ENCODE measurements at places on chromosomes 1 and 21.
A peak's percentile ranks its signal among the peaks of the same experiment; 100 is the strongest.

GRCh38 chr1:230578616-230579015 is 63.7 kb upstream of the COG2 start:
- no peak overlapping the region for H3K4me3 ChIP-seq
- H3K4me1 ChIP-seq = no peaks in the 10 kb centered on the region
- no peak overlapping the region for H3K27ac ChIP-seq
- no peak for DNase-seq
- no peaks in the 10 kb centered on the region for H3K36me3 ChIP-seq

- H3K4me3 ChIP-seq = no peak overlapping the region
- DNase-seq = no peak
- H3K4me1 ChIP-seq = no peaks in the 10 kb centered on the region
- H3K27me3 ChIP-seq = peaks cover 4% of the 10 kb centered on the region
Measured at GRCh38 chr1:176799327-176799726, 336.4 kb downstream of the PAPPA2 start.

DNA sequence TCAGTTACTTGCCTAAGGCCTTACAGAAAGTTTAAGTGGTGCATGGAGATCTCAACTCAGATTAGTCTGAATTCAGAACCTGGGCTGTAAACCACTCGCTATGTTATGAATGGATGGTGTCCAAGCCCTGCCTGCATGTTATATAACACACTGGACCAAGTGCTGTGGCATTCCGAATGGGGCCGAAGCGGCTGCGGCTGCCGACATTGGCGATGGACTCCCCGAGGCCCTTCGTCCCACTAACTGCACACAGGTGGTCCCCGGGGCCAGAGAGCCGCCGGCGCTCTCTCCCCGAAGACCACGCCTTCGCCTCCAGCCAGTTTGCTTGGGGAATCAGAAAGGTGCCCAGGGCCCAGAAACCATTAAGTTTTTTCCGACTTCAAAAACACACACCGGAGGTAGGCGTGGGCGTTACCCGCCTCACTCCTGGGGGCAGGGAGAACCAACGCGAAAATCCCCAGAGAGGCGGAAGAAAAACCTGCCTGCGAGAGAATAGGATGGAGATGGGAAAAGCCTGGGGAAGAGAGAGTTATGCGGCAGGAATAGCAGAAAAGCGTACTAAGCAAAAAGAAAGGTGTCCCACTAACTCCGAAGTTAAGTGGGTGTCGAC is 579 bp upstream of the TENT5C start:
- H3K36me3 ChIP-seq = no peaks in the 10 kb centered on the region
- H3K27ac ChIP-seq = peak overlapping the region; percentile 27
- H3K4me1 ChIP-seq = peaks cover 13% of the 10 kb centered on the region
- DNase-seq = no peak

GRCh38 chr1:207752456-207752998 is 673 bp downstream of the CD46 start:
- H3K36me3 ChIP-seq = peaks cover 6% of the 10 kb centered on the region
- no peak for DNase-seq
- H3K27me3 ChIP-seq = no peaks in the 10 kb centered on the region
- H3K27ac ChIP-seq = peak overlapping the region; percentile 90

DNA sequence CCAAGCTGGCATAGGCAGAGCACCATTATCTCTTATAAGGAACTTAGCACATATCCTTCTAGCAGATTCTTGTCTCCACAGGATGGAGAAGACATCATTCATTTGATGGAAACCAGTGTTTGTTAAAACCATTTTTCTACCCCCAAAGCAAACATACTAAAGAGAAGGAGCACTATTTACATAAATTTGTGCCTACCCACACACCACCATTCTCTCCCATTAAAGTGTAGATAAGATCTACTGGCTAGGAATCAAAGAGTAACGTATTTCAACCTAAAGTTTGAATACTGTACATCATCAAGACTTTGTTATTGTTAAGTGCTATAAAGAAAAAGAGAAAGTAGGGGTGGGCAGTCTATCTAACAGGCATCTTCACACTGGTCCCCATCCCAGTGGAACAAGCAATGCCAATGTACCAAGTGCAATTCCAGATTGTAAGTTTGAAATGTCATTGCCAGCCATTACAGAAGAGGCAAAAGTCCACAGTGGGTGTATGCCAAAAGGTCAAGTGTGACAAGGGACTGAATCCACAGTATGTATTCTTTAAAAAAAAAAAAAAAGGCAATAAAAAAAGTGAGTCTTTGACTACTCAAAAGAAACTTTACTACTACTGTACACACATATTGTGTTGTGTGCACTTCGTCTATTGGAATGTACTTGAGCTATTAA is 18.8 kb downstream of the CCSAP start:
- H3K27me3 ChIP-seq = no peaks in the 10 kb centered on the region
- no peak for DNase-seq
- no peak overlapping the region for H3K27ac ChIP-seq
- peaks cover 46% of the 10 kb centered on the region for H3K36me3 ChIP-seq
- peaks cover 13% of the 10 kb centered on the region for H3K4me1 ChIP-seq
- H3K4me3 ChIP-seq = no peak overlapping the region

- no peak for DNase-seq
- no peaks in the 10 kb centered on the region for H3K27me3 ChIP-seq
- peaks cover 11% of the 10 kb centered on the region for H3K4me1 ChIP-seq
- H3K27ac ChIP-seq = no peak overlapping the region
- no peaks in the 10 kb centered on the region for H3K36me3 ChIP-seq
- H3K4me3 ChIP-seq = no peak overlapping the region
Measured at GRCh38 chr1:160028426-160028825, 3.4 kb downstream of the PIGM start.

GRCh38 chr1:6984536-6984935 is 199.3 kb downstream of the CAMTA1 start:
- H3K4me3 ChIP-seq = no peak overlapping the region
- DNase-seq = no peak
- H3K27ac ChIP-seq = no peak overlapping the region
- no peaks in the 10 kb centered on the region for H3K36me3 ChIP-seq
- H3K4me1 ChIP-seq = no peaks in the 10 kb centered on the region
- H3K27me3 ChIP-seq = peaks cover 8% of the 10 kb centered on the region

DNA sequence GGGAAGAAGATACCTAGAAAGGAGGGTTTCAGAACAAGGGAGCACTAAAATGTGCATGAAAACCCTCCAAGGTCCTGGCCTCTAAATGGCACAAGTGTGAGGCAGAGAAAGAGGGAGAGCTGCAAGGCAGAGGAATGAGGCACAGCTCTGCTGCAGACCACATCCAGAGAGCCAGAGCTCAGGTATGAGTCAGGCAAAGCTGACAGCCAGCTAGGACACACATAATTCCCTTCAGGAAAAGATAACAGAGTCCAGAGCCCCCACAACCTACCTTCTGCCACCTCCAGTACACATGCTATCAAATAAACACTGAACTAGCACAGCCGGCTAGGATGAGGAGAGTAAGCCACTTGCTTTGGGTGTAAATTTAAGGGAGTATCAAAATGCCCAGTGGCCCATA is 62.2 kb downstream of the HSF2BP start:
- no peaks in the 10 kb centered on the region for H3K36me3 ChIP-seq
- no peaks in the 10 kb centered on the region for H3K4me1 ChIP-seq
- no peak overlapping the region for H3K4me3 ChIP-seq
- no peak overlapping the region for H3K27ac ChIP-seq

GRCh38 chr1:12600880-12601633 is 17.0 kb downstream of the DHRS3 start:
- H3K36me3 ChIP-seq = no peaks in the 10 kb centered on the region
- no peaks in the 10 kb centered on the region for H3K4me1 ChIP-seq
- DNase-seq = no peak
- H3K27ac ChIP-seq = no peak overlapping the region

GRCh38 chr21:35048183-35048601 is 910 bp downstream of the RUNX1 start:
- no peaks in the 10 kb centered on the region for H3K4me1 ChIP-seq
- no peaks in the 10 kb centered on the region for H3K36me3 ChIP-seq
- no peak overlapping the region for H3K27ac ChIP-seq
- no peak overlapping the region for H3K4me3 ChIP-seq
- DNase-seq = no peak

GRCh38 chr1:160858097-160858496 is 4.6 kb downstream of the CD244 start:
- no peak for DNase-seq
- H3K27me3 ChIP-seq = peaks cover 26% of the 10 kb centered on the region
- no peak overlapping the region for H3K4me3 ChIP-seq

GRCh38 chr1:230651235-230651634 is 9.0 kb downstream of the COG2 start:
- H3K27ac ChIP-seq = no peak overlapping the region
- no peaks in the 10 kb centered on the region for H3K4me1 ChIP-seq
- H3K4me3 ChIP-seq = no peak overlapping the region
- no peaks in the 10 kb centered on the region for H3K27me3 ChIP-seq
- no peak for DNase-seq

DNA sequence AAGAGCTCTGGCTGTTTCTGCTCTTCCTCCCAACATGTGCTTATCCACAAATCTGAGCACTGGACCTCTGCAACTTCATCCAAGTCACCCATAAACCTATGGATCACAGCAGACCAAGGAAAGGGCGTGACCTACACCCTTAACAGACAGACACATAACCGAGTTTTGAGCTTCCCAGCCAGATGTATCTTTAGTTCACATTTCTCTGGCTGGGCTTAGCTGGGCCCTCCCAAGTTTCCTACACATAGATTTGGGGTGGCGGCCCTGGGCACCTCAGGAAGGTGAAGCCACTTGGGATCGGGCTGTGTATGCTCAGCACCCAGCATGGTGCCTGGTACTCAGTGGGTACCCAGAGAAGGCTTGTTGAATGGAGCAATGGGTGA is 26.4 kb downstream of the FAAH start:
- DNase-seq = no peak
- H3K4me3 ChIP-seq = no peak overlapping the region
- no peaks in the 10 kb centered on the region for H3K27me3 ChIP-seq
- no peak overlapping the region for H3K27ac ChIP-seq

DNA sequence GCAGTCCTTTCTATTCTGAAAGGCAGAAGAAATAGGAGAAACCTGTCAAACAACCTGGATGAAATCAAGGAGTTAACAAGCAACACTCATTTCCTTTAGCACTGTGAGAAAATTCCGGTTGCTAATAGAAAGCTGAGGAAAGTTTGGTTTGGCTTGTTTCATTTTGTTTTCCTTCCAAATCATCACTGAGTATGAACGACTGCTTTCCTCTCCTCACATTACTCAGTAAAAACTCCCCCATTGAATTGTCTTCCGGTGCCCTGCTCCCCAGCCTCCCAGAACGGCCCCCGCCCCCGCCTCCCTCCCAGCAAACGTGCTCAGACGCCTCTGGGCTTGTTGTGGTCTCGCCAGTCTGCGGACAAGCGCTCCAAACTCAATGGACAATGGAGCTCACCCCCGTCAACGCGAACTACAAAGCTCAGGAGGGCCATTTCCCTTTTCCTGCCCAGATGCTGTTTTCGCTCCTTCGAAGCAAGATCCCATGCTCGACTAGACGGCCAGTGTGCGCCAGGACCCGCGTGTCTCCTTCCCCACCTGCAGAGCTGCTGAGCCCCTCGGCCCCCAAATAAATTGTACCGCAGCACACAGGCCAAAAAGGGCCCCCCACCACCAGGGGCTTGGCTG is 747 bp downstream of the STX6 start:
- no peaks in the 10 kb centered on the region for H3K27me3 ChIP-seq
- H3K4me1 ChIP-seq = peaks cover 13% of the 10 kb centered on the region
- no peaks in the 10 kb centered on the region for H3K36me3 ChIP-seq
- H3K27ac ChIP-seq = peak overlapping the region; percentile 82

- no peaks in the 10 kb centered on the region for H3K4me1 ChIP-seq
- H3K27ac ChIP-seq = no peak overlapping the region
- H3K36me3 ChIP-seq = no peaks in the 10 kb centered on the region
- H3K4me3 ChIP-seq = no peak overlapping the region
Measured at GRCh38 chr1:27071049-27071416, 58.4 kb upstream of the TENT5B start.

GRCh38 chr1:221670081-221670480 is 71.8 kb downstream of the DUSP10 start:
- no peak overlapping the region for H3K27ac ChIP-seq
- H3K4me1 ChIP-seq = no peaks in the 10 kb centered on the region
- H3K36me3 ChIP-seq = no peaks in the 10 kb centered on the region
- no peaks in the 10 kb centered on the region for H3K27me3 ChIP-seq
- no peak overlapping the region for H3K4me3 ChIP-seq

- no peak overlapping the region for H3K4me3 ChIP-seq
- DNase-seq = no peak
- no peaks in the 10 kb centered on the region for H3K36me3 ChIP-seq
- H3K4me1 ChIP-seq = no peaks in the 10 kb centered on the region
- H3K27ac ChIP-seq = no peak overlapping the region
Measured at GRCh38 chr1:21192284-21192683, 15.6 kb upstream of the EIF4G3 start.

DNA sequence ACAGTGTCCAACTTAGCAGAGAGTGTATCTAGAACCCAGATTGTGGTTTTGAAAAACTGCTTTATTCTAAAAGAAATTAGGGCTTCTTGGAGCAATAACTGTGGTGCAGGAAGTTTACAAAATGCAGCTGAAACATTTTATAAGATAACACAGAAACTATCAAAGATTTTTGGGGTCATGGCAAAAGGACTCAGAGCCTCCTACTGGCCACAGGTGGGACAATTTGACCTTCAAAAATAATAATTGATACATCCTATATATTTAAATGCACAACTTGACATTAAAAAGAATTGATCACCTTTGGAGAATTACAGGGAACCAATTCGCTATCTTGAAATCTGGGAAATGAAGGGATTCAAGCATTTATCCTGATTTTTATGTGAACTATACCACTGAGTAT is 235.2 kb downstream of the RPS6KC1 start:
- no peak overlapping the region for H3K4me3 ChIP-seq
- H3K4me1 ChIP-seq = no peaks in the 10 kb centered on the region
- no peaks in the 10 kb centered on the region for H3K27me3 ChIP-seq
- DNase-seq = no peak
- H3K36me3 ChIP-seq = no peaks in the 10 kb centered on the region

GRCh38 chr1:16921391-16922185 is at the start of gene CROCC:
Gene CROCC (plus strand): TSS chr1:16921931. CDS start chr1:16922019, 88 bp downstream.
- H3K4me3 ChIP-seq = peak within 1 kb of the TSS; percentile 44
- H3K4me1 ChIP-seq = peaks cover 13% of the 10 kb centered on the region
- no peaks in the 10 kb centered on the region for H3K27me3 ChIP-seq

DNA sequence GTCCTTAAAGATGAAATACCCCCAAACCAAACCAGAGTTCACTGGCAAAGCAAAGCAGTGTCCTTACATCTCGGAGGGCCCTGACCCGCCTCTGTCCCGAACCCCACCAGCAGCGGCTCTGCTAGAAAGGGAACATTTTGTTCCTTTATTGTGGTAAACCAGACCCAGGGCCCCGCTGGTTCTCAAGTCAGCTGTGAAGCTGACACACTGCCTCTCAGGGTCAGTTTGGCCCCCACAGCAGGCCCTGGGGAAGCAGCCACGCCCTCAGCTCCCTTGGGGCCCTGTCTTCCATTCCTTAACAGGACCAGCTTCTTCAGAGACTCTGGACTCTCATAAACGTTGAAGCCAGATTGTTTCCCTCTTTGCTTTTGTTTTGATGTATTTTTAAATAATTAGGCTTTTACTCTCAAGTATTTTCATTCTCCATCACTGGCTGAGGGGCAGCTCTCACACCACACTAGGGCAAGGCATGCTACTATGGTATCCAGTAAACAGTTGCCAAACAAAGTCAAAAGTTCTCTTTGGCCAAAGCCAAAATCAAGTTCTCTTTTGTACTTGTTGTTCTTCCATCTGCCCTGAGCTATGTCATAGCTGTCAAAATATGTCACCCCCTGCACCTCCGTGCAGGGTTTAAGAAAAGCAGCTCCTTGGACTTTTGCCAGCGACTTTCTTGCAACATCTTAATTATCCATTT is 61.1 kb upstream of the ANGPTL1 start:
- no peak overlapping the region for H3K27ac ChIP-seq
- H3K36me3 ChIP-seq = no peaks in the 10 kb centered on the region
- H3K4me3 ChIP-seq = no peak overlapping the region
